ENCODE measurements at places on chromosomes 4 and X.

DNA sequence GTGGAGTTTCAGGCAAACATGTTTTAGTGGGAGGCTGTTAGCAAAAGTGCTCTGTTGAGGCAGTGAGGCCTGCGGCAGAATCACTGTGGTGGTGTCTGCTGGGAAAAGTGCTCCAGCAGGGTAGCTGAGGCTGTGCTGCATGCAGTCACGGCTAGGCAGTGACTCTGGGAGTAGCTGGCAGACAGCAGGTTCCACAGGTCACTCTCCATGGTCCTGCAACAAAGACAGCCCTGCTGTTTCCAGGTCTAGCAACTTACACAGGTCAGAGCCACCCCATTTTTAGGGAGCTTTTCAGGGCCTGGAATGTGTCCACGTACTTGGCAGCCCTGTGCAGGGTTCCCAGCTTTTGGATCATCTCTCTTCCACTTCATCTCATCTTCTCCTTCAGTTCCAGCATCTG, 184.3 kb downstream of the NAA11 start:
- DNase-seq: no peak

GRCh38 chrX:46180258-46180687, 364.9 kb downstream of the ZNF674 start:
- DNase-seq: peak; percentile 83

GRCh38 chr4:42398171-42398870, 1.0 kb downstream of the SHISA3 start:
- no peak for DNase-seq

- no peak for DNase-seq
These were observed 445.5 kb upstream of the NDST3 start for GRCh38 chr4:117588771-117589170.

- no peak for DNase-seq
These were observed 743.8 kb downstream of the FAT4 start for GRCh38 chr4:126058596-126058995.

DNA sequence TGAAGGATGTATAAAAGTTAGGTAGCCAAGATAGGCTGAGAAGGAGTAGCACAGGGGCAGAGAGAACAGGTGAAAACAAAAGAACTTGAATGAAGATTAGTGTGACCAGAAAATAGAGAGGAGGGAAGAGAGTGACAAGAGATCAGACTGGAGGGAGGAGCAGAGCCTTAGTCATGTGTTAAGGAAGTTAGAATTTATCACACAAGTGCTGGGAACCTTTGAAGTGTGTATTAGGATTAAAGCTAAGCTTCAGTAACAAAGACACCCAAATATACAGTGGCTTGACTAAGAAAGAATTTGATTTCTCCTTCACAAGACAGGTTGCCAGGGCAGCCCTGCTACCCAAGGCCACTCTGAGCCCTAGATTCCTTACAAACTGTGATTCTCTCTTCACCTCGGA, 10.7 kb upstream of the CCDC149 start:
- DNase-seq: no peak

- no peak for DNase-seq
These were observed 141.9 kb upstream of the ANXA3 start for GRCh38 chr4:78409612-78410202.

DNA sequence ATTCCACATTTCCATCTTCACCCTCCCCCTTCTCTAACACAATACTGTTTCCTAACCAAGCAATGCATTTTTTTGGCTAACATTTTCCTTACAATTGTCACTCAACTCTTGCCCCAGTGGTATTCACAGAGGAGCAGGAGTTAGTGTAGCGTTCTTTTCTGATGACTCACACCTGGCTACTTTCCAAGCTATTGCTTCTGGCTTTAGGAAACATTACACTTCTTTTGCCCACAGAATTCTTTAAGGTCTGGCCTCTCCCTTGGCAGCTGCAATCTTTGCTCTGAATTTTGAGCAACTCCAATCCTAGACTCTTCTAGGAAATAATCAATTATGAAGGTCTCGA, 27.5 kb upstream of the PDGFC start:
- DNase-seq: peak; percentile 100

GRCh38 chrX:68824565-68825125, 4.2 kb upstream of the EFNB1 start:
- no peak for DNase-seq

DNA sequence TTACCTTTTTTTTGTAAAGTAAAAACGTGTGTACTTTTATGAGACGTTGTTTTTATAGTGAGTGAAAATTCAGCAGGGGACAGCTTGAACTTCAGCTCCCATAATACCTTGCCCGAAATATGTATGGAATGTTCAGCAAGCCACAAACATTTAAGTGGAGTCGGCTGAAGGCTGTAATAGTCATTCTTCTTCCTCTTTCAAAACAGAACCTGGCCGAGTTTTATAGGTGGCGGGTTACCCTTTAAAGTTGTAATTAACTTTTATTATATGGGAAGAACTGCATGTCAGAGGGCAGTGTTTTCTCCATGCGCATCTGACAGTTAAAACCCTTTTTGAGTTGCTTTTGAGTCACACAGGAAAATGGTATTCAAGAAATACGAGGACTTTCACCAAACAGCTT, 50.7 kb downstream of the CLDN34 start:
- peak; percentile 60 for DNase-seq

DNA sequence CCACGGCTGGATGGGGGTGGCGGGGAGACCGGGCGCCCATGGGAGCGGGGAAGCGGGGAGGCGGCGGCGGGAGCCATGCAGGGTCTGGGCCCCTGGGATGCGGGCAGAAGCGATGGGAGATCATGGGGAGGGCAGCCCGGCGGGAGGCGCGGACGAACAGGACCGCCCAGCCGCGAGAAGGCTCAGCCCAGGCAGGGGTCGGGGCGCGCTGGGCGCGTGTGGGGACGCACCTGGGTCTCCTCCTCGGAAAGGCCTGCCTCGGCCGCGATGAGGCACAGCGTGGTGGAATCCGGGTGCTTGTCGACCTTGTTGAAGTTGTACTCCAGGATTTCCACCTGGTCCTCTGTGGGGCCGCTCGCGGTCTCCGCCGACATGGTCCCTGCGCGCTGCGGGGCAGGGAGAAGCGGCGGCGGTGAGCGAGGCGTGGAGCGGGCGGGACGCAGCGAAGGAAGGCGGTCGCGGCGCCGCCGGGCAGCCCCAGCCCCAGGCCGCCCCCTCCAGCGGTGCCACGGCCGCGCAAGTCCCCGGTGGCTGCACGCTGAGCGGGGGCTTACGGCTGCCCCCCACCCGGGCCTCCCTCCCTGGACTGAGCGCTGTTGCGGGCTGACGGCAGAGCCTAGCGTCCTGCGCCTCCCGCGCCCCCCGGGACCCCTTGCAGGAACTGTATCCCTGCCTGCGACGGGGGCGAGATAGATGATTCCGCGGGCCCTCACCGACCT, 25.3 kb downstream of the HOPX start:
- DNase-seq: no peak

- DNase-seq: no peak
These were observed 107.1 kb upstream of the SORBS2 start for GRCh38 chr4:185919107-185919506.

DNA sequence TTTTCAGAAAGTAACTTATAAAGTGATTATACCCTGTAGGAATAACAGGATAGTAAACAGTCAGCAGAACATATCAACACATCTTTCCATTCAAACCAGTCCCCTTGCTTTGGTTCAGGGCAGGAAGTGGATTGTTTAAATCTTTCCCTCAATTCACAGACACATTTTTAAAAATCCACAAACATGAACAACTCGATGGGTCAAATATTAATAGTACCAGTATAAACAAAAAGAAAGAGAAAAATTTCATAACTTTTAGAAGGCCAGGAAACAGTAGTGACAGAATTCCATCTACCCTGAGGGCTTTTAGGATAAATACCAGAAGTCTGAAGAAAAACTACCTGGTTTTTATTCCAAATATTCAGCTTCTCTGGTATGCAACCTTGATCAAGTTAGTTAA, 1072.8 kb upstream of the PABPC4L start:
- DNase-seq: no peak

DNA sequence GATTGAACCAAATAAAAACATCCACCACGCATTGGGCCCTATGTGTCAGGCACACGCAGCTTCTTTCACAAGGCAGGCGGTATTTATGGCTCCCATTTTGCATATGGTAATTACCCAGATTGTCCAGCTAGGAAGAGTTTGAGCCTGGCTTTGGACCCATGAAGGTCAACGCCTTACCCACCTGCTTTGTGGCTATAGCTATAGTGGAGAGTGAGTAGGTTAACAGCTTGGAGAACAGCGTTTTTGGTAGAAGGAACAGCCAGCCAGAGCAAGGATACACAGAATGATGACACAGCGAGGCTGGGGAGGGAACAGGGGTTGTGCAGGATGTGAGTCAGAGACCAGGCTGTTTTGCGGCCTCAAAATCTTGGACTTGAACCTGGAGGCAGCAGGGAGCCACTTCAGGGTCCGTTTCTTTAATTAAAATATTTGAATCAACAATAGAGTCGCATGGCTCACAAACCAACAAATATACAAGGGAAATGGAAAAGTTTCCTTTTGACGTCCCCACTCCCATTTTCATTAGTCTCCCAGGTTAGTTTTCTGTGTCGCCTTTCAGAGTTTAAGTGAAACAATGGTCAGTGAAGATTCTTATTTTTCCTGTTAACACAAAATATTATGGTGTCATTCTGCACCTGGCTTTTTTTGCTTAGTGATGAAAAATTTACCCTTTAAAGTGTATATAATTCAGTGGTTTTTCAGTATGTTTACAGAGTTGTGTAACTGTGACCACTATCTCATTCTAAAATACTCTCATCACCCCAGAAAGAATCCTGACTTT, 118.2 kb upstream of the STX18 start:
- DNase-seq: peak; percentile 75

DNA sequence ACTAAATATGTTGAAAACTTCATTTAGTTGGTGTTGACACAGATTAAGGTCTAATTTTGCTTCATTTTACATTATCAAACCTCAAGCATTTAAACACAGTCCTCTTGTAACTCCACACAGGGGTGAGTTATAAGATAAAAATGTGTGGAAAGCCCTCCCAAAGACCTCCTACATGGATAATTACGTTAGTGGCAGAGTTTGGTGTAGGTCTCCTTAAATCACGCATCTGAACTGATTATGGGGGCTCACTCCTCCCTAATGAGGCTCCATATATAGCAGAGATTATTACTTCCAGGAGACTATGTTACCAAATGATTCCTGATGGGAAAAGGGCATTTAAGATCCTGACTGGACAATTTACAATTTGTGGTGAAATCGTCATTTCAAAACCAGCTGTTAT, 32.2 kb upstream of the VCX3B start:
- DNase-seq: peak; percentile 39
